Naive thymus-derived CD4-positive, alpha-beta T cell (primary cell): ENCODE measurements at places on chromosomes 4 and X. TPM values are rescaled to one million over a fixed set of nuclear protein-coding genes. Genes with fewer than 3 reads are reported as not detected.

PROM1 gene
- total RNA-seq = 0.13 TPM

AVPR2 gene
- total RNA-seq = not detected

BEX1 gene
- 1.5 TPM for total RNA-seq

PF4V1 gene
- not detected for total RNA-seq

HHIP gene
- total RNA-seq = not detected

DNA sequence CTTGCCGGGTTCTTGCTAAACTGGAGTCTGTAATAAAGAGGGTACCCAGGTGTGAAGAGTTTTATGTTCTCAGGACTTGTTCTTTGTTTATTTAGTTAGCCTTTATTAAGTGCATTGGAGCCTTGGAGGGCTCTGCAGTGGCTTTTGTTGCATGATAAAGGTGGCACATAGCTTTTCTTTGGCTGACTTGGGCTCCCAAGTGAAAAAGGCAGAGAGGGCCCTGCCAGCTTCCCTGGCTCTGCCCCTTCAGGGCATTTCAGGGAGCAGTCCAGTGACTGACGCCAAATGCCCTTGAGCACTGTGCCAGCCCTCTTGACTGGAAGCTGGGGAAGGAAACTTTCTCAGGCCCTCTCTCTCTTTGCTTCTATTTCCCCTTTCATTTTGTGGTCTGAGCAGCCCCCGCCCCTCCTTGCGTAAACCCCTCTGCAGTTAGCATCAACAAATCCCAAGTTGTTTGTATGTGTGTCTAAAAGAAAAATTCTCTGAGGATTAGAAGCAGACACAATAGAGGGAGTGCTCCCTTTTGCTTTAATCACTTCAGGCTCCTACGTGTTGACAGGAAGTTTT lies 152.2 kb downstream of the NHS start:
- no peak overlapping the region for H3K27ac ChIP-seq
- H3K27me3 ChIP-seq = no peaks in the 10 kb centered on the region
- H3K4me3 ChIP-seq = no peak overlapping the region
- no peaks in the 10 kb centered on the region for H3K36me3 ChIP-seq

DNA sequence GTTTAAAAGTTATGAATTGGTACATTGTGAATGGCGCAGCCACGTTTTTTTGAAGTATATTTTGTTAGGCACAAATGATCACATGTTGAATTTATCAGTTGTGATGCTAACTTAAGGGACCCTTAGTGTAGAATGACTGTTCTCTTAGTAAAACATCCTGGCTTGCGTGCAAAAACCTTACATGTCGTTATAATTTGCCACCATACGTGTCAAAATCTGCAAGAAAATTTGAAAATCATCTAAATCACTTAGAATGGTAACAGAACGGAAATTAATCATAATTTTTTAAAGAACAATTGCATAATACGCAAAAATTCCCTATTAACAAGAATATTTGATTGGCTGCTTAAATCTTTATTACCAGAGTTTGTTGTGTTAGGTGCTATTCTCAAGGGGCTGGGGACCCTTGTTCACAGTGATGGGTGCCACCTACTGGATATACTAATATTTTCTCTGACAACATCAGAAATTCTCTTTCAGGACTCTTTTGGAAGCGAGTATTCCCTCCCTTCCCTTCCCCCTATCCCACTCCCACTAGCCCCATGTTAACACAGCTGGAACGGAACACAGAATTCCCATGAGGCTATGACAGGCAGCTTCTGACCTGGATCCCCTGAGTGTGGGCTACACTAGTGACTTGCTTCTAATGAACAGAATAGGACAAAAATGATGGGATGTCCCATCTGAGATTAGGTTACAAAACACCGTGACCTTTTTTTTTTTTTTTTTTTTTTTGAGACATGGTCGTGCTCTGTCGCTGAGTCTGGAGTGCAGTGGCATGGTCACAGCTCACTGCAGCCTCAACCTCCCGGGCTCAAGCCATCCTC lies 71.8 kb downstream of the SUPT20HL2 start:
- peak; percentile 41 for DNase-seq
- no peaks in the 10 kb centered on the region for H3K4me1 ChIP-seq
- no peaks in the 10 kb centered on the region for H3K36me3 ChIP-seq
- H3K27me3 ChIP-seq = no peaks in the 10 kb centered on the region

DNA sequence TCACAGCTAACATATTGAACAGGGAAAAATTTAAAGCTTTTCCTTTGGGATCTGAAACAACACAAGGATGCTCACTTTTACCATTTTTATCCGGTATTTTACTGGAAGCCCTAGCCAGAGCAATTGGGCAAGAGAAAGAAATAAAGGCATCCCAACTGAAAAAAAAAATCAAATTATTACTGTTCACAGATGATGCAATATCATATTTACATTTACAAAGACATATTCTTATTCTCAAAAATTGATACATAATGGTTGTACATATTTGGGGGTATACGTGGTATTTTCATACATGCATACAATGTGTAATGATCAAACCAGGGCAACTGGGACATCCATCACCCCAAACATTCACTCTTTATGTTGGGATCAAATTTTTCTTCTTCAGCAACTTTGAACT lies 337.0 kb upstream of the SLC7A11 start:
- no peak overlapping the region for H3K4me3 ChIP-seq
- H3K4me1 ChIP-seq = no peaks in the 10 kb centered on the region
- no peak overlapping the region for H3K27ac ChIP-seq
- DNase-seq = no peak
- H3K36me3 ChIP-seq = no peaks in the 10 kb centered on the region

DNA sequence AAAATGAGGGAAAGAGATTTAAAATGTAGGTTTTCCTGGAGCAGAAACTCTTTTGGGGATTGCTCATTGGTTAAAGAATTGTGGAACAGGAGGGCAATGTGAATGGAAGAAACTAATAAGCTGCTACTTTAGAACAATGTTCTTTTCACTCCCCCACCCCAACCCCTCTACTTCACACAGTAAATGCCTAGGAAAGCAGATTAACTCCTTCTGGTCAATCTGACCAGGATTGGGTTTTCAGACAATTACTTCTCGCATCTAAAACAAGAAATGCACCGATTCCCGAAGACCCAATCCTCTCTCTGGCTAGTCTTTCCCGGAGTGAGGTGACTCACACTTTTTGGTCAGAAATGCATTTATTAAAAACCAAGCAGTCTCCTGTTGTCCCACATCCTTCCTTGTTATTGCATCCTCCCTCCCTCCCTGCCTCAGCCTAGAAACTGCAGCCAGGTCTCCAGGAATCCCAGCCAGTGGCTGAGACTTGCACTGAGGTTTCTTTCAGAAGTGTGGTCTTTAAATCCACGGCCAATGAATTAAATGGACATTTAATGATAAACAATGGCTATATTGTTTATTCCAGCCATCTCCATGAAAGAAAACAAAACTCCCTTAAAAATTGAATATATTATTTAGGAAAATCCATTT lies 21.4 kb downstream of the MFAP3L start:
- H3K4me3 ChIP-seq = no peak overlapping the region
- no peak overlapping the region for H3K27ac ChIP-seq
- no peaks in the 10 kb centered on the region for H3K36me3 ChIP-seq
- H3K27me3 ChIP-seq = no peaks in the 10 kb centered on the region
- H3K4me1 ChIP-seq = no peaks in the 10 kb centered on the region

GRCh38 chrX:12170755-12171154 lies 32.5 kb downstream of the FRMPD4 start:
- no peaks in the 10 kb centered on the region for H3K27me3 ChIP-seq
- no peaks in the 10 kb centered on the region for H3K36me3 ChIP-seq
- H3K27ac ChIP-seq = no peak overlapping the region
- no peak for DNase-seq

GRCh38 chr4:80492761-80493160 lies 157.2 kb downstream of the CFAP299 start:
- H3K4me3 ChIP-seq = no peak overlapping the region
- peak overlapping the region; percentile 25 for H3K27ac ChIP-seq
- DNase-seq = no peak
- no peaks in the 10 kb centered on the region for H3K27me3 ChIP-seq

GRCh38 chr4:172011196-172011595 lies 198.0 kb downstream of the GALNTL6 start:
- no peak for DNase-seq
- H3K36me3 ChIP-seq = no peaks in the 10 kb centered on the region
- no peak overlapping the region for H3K4me3 ChIP-seq
- no peak overlapping the region for H3K27ac ChIP-seq
- no peaks in the 10 kb centered on the region for H3K4me1 ChIP-seq

- no peaks in the 10 kb centered on the region for H3K4me1 ChIP-seq
- H3K27ac ChIP-seq = no peak overlapping the region
- no peak overlapping the region for H3K4me3 ChIP-seq
- DNase-seq = no peak
These were observed 63.3 kb downstream of the DOCK11 start for GRCh38 chrX:118558926-118559325.

DNA sequence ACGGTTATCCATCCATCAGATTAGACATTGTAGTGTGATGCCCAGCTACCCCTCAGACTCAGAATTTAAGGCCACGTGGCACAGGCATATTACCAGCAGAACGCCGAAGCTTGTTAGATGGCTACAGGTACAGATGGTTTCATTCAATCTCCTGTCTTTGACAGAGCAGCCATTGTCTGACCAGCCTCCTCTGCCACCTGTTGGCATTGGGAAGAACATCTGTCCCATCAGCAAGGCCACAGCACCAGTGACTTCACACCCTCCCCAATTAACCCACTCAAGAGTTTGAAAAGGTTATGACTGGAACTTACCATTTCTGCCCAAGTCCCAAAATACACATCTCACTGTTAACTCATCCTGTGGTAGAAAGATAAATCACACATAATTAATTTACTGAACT lies 22.0 kb upstream of the PHKA2 start:
- DNase-seq = no peak
- no peaks in the 10 kb centered on the region for H3K27me3 ChIP-seq

DNA sequence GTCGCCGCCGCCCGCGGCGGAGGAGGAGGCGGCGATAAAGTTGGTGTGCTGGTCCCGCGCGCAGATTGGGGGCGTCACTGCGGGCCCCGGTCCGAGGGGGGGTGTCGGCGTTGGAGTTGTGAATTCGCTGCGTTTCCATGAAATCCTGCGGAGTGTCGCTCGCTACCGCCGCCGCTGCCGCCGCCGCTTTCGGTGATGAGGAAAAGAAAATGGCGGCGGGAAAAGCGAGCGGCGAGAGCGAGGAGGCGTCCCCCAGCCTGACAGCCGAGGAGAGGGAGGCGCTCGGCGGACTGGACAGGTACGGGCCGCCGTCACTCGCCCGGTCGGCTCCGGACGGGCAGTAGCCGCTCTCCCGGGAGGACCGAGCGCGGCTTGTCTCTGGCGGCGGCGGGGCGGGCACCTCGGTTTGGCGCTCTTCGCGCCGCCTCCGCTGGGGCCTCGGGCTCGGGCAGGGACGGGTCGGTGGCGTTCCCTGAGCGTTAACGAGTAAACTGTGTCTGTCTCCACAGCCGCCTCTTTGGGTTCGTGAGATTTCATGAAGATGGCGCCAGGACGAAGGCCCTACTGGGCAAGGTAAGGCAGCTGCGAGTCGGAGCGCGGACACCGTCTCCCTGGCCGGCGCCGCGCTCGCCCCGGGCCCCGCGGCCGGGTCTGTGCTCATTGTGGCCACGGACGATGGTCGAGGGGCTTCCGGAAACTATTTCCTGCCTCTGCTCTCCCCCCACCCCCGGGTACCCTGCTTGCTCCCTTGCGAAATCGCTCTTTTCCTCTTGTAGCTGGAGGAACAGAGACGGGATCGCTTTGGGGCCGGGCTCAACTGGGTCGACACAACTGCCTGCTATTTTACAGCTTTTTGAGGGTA lies 658 bp downstream of the KDM6A start:
- no peaks in the 10 kb centered on the region for H3K36me3 ChIP-seq
- DNase-seq = peak; percentile 71
- H3K27me3 ChIP-seq = no peaks in the 10 kb centered on the region
- peak overlapping the region; percentile 100 for H3K27ac ChIP-seq
- H3K4me1 ChIP-seq = peaks cover 15% of the 10 kb centered on the region
- H3K4me3 ChIP-seq = peak overlapping the region; percentile 89

DNA sequence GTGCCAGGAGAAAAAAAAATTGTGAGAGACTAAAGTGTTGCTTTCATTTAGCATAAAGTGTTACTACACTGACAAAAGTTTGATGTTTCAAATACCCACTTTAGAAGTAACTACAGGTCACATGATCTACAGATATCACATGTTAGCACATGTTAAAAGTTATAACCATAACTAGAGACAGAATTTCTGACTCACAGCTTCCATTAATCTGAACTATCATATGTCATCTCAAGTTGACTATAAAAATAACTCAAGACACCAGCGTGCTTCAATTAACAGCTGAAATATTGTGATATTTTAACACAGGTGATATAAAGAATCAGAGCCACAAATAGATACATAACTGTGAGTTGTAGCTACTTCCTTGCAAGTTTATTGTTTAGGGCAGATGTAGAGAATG lies 591.5 kb upstream of the PITX2 start:
- no peak overlapping the region for H3K27ac ChIP-seq
- no peaks in the 10 kb centered on the region for H3K27me3 ChIP-seq
- DNase-seq = no peak

GRCh38 chr4:3775005-3775404 lies 8.8 kb downstream of the ADRA2C start:
- no peak overlapping the region for H3K4me3 ChIP-seq
- no peaks in the 10 kb centered on the region for H3K27me3 ChIP-seq
- H3K27ac ChIP-seq = no peak overlapping the region
- H3K4me1 ChIP-seq = no peaks in the 10 kb centered on the region
- DNase-seq = no peak
- H3K36me3 ChIP-seq = no peaks in the 10 kb centered on the region

DNA sequence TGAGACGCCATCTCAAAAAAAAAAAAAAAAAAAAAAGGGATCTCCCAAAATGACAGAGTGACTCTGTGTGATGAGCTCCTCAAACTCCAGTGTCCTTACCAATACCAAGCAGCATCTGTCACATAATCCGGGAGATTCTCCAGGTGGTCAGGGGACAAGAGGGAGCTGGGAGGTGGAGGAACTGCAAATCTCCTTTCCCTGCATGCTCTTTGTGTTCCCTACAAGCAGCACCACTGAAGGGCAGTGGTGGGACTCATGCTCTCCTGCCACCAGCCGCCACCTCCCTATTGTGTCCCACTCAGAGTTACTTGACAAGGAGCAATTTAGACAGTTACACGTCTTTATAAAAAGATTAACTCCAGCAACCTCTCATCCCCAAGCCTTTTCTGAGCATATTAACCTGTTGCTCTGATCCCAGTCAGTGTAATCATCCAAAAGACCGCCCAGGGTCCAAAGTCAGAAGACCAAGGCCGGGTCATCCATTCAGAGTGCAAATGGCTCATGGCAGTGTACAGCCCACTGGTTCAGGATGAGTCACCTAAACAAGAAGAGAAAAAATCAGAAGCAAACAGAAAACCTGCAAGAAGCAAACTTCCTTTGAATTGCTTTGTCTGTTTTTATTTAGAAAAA lies 23.6 kb downstream of the MGST2 start:
- H3K36me3 ChIP-seq = no peaks in the 10 kb centered on the region
- H3K4me3 ChIP-seq = no peak overlapping the region
- H3K27me3 ChIP-seq = no peaks in the 10 kb centered on the region
- no peak for DNase-seq

DNA sequence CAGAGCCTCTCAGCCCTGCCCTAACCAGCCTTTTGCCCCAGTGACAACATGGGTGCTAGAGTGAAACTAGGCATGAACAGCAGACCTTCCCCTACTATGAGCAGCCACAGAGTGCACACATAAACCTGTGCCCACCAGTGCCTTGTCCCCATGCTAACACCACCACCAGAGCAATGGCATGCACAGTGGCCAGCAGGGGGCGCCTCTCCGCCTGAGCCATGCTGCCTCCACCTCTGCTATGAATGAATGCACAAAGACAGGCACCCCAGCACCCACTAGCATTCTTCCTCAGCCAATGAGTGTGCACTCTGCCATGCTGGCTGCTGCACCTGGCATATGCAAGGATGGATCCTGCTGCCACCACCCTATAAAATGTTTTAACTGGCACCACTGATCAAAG lies 286.9 kb upstream of the FGF16 start:
- no peak overlapping the region for H3K27ac ChIP-seq
- H3K4me3 ChIP-seq = no peak overlapping the region
- no peaks in the 10 kb centered on the region for H3K36me3 ChIP-seq
- H3K27me3 ChIP-seq = no peaks in the 10 kb centered on the region
